NCI-H345 (cell line): ENCODE measurements at places on chromosomes 7 and 10.

GRCh38 chr7:159102681-159103381 lies 41.8 kb downstream of the VIPR2 start:
- DNase-seq = no peak

DNA sequence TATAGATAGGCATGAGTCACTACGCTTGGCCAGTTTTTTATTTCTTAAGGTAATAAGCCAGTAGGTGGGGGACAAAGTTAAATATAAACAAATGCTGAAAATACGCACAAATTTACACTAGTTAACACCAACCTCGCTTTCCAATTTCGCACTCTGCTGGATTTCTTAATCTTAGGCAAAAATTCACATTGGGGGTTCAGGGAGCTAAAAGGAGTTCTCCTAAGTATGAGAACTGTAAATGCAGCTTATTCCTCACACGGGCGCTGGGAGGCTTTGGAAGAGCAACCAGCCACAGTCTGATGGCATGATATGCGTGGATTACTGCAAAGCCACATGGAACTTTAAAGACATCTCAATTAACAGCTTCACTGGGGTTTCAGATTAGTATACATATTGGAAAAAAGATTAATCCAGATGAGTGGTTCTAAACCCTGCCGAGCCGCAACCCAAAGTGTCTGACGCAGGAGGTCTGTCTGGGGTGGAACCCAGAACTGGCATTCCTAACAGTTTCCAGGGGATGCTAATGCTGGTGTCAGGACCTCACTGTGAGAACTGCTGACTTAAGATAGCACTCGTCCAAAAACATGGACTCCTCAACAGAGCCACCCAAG lies 16.2 kb downstream of the TNS3 start:
- DNase-seq = no peak

- DNase-seq = no peak
Measured at GRCh38 chr10:100724531-100725027, 20.8 kb upstream of the PAX2 start.

- no peak for DNase-seq
Measured at GRCh38 chr7:140262242-140262903, 85.6 kb upstream of the KDM7A start.

DNA sequence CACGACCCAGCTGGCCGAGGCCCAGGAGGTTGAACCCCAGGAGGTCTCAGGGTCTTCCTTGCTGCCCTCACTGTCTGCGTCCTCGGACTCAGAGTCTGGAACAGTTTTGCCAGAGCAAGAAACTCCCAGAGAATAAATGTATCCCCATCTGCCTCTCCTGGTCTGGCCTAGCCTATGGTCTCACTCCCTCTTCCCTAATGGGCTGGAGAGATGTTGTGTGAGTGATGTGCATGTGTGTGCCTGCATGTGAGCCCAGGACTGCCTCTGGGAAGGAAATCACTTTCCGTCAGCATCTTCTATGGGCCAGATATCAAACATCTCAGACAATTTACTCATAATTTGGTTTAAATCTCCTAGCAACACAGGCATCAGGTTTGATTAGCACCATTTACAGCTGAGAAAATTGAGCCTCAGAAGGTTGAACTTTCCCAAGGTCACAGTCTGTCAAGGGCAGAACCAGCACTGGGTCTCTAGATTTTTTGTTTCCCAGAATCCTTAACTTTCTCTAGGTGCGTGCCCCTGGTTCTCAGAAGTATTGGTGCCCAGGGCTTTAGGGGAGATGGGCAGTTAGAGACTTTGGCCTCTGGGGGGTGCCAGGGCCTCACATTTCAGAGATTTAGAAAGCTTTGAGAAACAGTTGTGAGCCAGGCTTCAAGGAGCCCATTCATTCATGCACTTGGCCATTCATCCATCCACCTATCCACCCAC lies 4.9 kb downstream of the TMEM270 start:
- DNase-seq = peak; percentile 19

- DNase-seq = no peak
Measured at GRCh38 chr7:14195079-14195478, 205.6 kb upstream of the ETV1 start.

- no peak for DNase-seq
Measured at GRCh38 chr7:57579454-57579853, 129.5 kb downstream of the ZNF716 start.

- no peak for DNase-seq
Measured at GRCh38 chr10:127292888-127293287, 96.5 kb upstream of the INSYN2A start.

GRCh38 chr7:101531726-101532357 lies 97.3 kb downstream of the MYL10 start:
- DNase-seq = no peak

- peak; percentile 89 for DNase-seq
Measured at GRCh38 chr7:117835016-117835664, 38.1 kb downstream of the CTTNBP2 start.

- DNase-seq = no peak
Measured at GRCh38 chr10:29240986-29241660, 47.7 kb upstream of the LYZL1 start.

- no peak for DNase-seq
Measured at GRCh38 chr7:50939021-50939420, 156.3 kb upstream of the GRB10 start.

- DNase-seq = no peak
Measured at GRCh38 chr10:84605802-84606201, 277.4 kb downstream of the CCSER2 start.

DNA sequence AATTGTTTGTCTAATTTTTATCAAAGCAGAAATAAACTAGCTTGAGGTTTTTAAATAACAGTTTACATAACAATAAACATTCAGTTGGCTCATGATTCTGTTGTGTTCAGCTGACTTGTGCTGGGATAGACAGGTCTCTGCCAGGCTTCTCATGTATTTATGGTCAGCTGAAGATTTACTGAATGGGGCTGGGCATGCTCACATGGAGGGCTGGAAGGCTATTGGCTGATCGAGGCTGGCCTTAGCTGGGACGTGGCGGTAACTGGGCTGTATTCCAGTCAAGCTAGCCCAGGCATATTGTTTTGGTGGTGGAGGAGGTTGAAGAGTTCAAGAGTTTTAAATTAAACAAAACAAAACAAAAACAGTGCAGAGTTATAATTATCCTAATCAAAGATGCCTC lies 251.0 kb upstream of the MTPN start:
- no peak for DNase-seq

DNA sequence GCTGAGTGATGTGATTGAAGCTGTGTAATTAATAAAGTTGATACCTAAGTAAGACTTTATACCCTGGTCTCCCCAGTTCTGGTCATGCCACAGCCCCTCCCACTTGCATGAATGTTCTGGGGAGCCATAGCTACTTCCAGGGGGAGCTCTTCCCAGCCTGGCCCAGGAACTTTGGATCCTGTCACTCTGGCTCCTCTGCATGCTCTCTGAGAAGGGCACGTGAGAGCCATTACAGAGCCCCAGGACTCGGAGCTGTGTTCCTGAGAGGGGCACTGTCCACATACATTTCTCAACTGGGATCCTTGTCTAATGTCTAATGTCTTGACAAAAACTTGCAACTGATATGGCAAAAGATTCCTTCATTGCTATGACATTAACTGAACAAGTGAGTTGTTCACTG lies 173.9 kb upstream of the NPY start:
- DNase-seq = no peak

GRCh38 chr10:86419101-86419500 lies 52.5 kb upstream of the GRID1 start:
- DNase-seq = no peak

DNA sequence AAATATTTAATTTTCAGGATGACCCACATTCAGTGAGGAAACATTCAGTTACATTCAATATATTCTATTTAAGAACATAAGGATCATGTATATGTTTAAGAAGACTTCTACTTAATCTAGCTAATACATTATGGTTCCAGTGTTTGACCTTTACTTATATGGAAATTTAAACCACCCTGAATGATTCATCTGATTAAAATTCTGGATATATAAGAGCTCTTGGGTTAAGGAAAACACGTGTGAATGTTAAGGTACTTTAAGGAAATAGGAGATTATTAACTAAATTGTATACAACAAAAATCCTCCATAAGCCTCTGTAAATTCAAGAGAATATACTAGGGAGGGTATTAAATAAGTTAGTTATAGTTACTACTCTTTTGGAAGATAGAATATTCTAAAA lies 40.9 kb downstream of the HDAC9 start:
- no peak for DNase-seq

DNA sequence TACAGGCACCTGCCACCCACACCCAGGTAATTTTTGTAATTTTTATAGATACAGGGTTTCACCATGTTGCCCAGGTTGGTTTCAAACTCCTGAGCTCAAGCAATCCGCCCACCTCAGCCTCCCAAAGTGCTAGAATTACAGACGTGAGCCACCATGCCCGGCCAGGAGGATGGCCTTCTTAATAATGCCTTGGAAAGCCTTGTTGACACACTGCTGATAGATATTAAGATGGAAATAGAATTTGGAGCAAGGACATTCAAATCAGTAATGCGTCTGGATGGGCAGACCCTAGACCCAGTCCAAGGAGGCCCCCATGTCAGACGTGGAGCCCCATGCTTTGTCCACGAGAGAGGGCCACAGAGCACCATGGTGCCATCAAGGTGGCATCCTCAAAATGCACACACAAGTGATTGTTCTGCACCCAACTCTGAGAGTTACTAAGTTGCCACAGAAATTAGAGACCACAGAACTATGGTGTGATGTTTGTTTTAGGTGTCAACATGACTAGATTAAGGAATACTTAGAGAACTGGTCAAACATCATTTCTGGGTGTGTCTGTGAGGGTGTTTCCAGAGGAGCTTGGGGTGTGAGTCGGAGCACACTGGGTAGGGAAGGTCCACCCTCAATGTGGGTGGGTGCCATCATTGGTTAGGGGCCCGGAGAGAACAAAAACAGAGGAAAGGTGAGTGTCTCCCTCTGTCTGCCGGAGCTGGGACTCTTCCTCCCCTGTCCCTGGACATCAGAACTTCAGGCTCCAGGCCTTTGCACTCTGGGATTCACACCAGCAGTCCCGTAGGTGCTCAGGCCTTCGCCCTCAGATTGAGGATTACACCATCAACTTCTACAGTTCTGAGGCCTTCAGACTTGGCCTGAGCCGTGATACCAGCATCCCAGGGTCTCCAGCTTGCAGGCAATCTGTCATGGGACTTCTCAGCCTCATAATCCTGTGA lies 34.5 kb downstream of the EBF3 start:
- no peak for DNase-seq

DNA sequence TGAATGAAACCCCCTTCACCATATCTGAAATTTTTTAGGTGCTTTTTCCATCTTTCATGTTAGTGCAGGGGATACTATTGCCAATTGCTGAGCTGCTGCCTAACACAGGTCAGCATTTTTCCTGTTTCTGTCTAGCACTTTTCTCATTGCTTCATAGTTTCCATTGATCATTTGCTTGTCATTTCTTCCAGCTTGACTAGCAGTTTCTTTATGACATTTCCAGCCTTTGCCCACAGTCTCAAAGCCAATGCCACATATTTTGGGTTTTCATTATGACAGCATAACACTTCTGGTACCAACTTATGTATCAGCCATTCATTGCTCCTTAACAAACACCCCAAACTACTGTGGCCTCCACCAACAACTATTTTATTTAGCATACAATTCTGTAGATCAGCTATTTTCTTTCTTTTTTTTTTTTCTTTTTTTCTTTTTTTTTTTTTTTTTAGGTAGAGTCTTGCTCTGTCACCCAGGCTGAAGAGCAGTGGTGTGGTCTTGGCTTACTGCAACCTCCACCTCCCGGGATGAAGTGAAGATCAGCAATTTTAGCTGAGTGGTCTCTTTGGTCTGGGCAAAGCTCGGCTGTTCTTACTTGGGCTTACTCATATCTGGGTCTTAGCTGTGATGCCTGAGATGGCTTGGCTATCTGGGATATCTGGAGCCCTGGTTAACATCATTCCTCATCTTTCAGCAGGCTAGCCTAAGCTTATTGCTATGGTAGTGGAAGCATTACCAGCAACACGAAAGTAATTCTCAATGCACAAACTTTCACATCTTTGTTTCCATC lies 102.3 kb downstream of the EPC1 start:
- no peak for DNase-seq

DNA sequence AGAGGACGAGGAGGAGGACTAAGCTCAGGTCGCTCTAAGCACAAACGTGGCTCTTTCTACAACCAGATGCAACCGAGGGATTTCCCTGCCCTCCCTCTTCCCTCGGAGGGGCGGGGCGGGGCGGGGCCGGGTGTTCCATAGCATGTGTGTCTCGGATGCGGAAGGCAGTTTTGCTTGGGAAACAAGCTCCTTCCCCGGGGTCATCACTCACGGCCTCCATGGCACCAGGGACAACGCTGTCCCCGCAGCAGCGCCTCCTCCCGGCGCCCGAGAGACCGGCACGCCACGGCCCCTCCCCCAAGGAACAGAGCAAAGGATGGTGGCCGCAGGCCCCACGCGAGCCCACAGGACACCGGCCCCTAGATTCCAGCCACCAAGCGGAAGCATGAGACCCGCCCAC lies 110.5 kb downstream of the PAXIP1 start:
- DNase-seq = no peak

DNA sequence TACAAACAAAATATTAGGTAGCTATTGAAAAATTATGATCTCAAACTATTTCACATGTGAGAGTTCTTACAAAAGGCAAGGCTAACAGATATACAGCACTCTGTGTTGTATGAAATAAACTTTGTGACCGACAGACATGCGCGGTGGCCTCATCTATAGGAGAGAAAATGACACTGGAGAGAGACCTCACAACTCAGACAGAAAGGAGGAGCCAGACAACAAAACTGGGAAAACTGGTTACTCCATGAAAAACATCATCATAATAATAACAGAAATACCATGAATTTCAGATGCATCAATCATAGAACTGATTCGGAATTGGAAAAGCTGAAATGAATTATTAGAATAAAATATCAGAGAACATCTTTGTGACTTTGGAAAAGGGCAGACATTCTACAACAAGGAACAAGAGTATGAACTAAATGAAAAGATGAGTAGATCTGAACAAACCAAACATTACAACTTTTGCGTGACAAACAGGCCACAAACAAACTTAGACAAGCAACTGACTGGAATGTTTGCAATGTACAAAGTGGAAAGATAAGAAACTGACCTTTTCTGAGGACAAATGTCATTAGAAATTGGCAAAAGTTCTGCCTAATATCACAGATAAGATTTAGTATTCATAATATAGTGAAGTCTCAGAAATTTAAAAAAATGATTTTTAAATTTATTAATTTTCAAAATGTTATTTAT lies 69.3 kb downstream of the TNS3 start:
- DNase-seq = no peak

GRCh38 chr7:113936535-113936934 lies 17.7 kb upstream of the PPP1R3A start:
- no peak for DNase-seq
